ENCODE measurements at places on chromosomes 3 and 15.

- DNase-seq = no peak
Measured at GRCh38 chr15:34657469-34658127, 74.1 kb upstream of the GOLGA8B start.

GRCh38 chr3:139227165-139227564 lies 116.7 kb upstream of the MRPS22 start:
- DNase-seq = no peak

DNA sequence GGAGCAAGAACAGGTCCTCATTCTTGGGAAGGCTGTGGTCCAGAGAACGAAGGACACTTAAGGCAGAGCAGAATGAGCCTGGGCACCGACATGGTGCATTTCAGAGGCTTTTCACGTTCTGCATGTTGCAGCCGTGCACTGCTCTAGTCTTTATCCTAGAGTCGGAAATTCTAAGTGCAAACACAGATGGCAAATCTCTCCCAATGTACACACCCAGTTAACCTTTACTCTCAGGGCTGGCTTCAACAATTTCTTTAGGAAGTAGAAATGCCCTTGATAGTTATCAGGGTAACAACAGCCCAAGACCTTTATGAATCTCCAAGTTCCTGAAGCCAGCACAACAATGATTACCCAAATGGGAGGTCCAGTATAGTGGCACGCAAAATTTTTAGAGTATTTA lies 39.1 kb upstream of the LRTM1 start:
- no peak for DNase-seq

- DNase-seq = no peak
Measured at GRCh38 chr3:123766193-123767008, 117.7 kb downstream of the MYLK start.
